ENCODE measurements at places on chromosomes 5 and 9. TPM values are rescaled to one million over a fixed set of nuclear protein-coding genes. Genes with fewer than 3 reads are reported as not detected.

The ERP44 gene
- polyA plus RNA-seq: 37.3 TPM

The TMEFF1 gene
- polyA plus RNA-seq: 1.2 TPM

The SLC36A3 gene
- polyA plus RNA-seq: not detected

The SECISBP2 gene
- 91.9 TPM for polyA plus RNA-seq

The CKS2 gene
- polyA plus RNA-seq: 74.1 TPM

The ADRB2 gene
- polyA plus RNA-seq: 1.2 TPM

The IFNB1 gene
- not detected for polyA plus RNA-seq

The TXNDC8 gene
- polyA plus RNA-seq: not detected

The PAEP gene
- not detected for polyA plus RNA-seq

The PTGDS gene
- polyA plus RNA-seq: 35.1 TPM

The RASEF gene
- 9.3 TPM for polyA plus RNA-seq

The DNAH5 gene
- 3.7 TPM for polyA plus RNA-seq

The NDFIP1 gene
- polyA plus RNA-seq: 107 TPM

The GRIN1 gene
- polyA plus RNA-seq: 0.30 TPM

The FAM169A gene
- 6.2 TPM for polyA plus RNA-seq

The FKTN gene
- polyA plus RNA-seq: 25.3 TPM

The ECSCR gene
- 64.6 TPM for polyA plus RNA-seq

All from left lung (tissue), 14 donors.